ENCODE measurements at places on chromosomes 5 and 9. TPM values are rescaled to one million over a fixed set of nuclear protein-coding genes. Genes with fewer than 3 reads are reported as not detected.

DNA sequence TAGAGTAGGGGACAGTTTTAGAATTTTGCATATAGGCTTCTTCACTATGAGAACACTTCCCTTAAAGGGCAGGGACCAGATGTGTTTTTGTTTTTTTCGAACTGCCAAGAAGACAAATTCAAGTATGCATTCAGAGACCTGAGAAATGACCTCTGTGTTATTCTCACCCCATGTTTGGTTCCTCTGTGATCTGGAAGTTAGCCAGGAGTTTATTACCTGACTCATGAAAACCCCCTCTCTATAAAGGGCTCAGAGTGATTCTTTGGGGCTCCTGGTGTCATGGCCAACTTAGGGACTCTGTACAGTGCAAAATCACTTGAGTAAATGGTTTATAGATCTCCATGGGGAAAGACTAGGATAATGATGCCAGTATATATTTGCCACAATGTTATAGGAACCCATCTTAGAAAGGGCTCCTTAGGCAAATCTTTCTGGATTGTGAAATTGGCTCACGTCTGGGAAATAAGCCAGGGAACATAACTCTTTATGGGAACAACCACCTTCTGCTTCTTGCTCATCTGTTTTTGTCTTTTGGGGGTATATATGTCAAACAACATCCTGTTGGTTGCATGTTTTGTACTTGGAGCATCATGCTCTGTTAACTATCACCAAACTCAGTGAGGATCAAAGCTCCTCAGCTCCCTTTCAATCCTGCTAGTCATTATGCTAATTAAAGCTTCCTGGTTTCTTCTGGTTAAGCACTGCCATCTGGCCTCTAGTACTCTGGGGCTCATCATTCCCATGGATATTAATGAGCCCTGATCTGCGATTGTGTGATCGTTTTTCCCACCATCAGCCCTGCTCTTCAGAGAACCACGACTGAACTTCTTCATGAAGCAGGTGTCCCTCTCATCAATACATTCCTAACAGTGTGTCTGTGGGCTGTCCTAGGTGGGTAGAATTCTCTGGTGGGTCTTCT lies 173.4 kb upstream of the CDH12 start:
- no peak for DNase-seq

SLCO4C1 gene
- total RNA-seq = not detected

DMRTA1 gene
- total RNA-seq = 0.25 TPM

TAF11L12 gene
- total RNA-seq = not detected

Measured in vagina (tissue), 2 donors.